Activated CD4-positive, alpha-beta T cell treated with anti-CD3 and anti-CD28 coated beads, Interleukin-2, amount 50 U/mL, for 48 hours (primary cell): ENCODE measurements at places on chromosomes 12 and 14.

DNA sequence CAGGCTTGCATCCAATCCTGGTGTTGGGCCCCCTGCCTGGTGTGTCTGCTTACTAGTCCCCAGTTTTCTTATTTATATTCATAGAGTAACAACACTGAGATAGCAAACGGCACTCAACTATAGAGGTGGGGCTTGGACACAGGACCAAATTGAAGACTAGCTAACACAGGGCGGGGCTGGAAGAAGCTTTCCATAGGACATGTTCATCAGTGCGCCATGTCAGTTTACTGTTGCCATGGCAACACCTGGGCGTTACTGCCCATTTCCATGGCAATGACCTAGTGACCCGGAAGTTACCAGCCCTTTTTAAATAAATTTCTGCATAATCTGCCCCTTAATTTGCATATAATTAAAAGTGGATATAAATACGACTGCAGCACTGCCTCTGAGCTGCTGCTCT, 275.5 kb upstream of the TMEM132C start:
- no peak for DNase-seq

DNA sequence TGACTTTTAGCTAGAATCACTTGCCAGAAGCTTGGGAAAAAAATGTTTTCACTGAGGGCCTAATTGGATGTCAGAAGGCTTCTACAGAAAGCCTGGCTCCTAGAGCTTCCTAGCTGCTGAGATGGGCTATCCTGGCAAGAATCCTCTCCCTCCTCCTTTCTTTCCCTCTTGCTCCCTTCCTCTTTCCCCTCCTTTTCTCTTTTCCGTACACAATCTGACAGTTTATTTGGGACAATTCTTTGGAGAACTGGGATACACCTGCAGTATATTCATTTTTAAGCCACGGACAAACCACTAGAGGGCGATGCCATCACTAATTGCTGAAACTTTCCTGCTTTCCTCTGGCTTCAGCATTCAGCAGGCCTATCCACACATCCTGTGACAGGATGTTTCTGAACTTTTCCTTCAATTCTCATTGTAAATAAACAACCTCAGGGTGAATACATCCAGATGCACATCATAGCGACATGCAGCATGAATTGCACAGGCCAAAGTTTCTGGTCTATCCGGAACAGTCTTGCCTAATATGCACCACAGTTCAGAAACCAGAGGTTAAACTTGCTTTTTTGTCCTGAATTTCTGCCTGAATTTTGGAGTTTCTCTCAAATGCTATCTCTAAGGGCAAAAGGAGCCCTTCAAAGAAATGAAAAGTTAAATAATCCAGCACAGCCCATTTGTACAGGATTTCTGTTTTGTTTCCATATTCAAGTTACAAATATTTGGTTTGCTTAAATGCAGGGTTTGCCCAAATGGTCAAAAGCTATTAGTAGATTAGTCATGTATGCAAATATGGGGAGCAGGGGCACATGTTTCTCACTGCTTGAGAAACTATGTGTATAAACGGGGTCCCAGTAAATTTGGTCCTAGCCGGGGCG, 142.8 kb downstream of the PAWR start:
- peak; percentile 24 for DNase-seq

DNA sequence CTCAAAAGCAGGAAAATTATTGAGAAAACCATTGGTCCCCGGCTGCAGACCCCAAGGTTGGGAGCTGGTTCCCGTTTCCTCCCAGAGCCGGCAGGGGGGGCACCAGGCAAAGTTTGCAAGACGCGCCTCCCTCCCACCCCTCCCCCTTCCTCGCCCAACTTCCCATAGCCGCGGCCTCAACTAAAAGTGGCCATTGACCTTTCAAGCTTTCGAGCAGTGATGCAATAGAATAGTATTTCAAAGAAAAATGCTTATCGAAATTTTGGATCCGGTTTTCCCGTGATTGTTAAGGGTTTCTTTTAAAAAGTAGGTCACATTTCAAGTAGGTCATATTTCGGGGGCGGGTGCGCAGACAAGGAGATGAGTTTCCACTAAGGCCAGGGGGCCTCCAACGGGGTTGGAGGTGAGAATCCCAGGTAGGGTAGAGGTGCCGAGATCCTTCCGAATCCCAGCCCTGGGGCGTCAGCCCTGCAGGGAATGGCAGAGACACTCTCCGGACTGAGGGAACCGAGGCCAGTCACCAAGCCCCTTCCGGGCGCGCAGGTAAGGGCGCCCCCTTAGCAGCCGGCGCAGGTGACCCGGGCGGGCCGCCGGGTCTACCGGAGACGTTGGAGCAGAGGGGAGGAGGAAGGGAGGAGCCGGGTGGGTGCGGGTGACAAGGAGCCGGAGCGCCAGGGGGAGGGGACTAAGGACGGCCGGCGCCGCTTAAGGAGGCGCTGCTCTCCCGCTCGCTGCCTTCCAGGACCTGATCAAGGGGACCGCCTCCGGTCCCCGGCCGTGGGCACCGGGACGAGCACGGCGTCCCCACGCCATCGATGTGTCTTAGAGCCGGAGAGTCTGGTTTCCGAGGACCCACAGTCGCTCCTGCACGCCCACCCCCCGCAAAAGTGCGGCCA, 2.6 kb upstream of the SOCS2 start:
- peak; percentile 79 for DNase-seq

- DNase-seq = peak; percentile 8
These were observed 116.3 kb upstream of the VASH1 start for GRCh38 chr14:76644855-76645518.

DNA sequence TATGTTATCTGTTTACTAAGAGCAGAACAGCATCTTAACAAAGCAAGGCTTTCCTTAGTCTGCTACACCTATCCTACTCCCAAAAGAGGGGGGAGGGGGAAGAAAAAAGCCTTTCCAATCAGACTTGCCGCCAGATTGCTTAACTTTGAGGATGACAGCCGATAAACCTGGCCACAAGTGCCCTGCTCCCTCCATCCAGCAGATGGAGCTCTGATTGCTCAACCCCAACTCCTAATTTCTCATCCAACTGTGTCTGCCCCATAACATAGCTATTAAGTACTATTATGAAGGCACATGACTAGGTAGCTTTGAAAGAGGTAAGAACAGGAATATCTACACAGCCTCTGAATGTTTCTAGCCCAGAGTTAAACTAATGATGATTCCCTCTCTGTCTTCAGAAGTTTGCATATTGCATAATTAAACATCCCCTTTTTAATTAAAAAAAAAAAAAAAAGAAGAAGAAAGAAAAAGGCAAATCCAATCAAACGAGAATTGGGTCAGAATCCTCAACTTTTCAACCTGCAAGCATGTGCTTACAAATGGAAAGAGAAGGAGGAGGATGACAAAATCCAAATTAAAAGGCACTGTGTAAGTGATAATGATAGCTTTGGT, 247.4 kb downstream of the GALC start:
- peak; percentile 21 for DNase-seq

DNA sequence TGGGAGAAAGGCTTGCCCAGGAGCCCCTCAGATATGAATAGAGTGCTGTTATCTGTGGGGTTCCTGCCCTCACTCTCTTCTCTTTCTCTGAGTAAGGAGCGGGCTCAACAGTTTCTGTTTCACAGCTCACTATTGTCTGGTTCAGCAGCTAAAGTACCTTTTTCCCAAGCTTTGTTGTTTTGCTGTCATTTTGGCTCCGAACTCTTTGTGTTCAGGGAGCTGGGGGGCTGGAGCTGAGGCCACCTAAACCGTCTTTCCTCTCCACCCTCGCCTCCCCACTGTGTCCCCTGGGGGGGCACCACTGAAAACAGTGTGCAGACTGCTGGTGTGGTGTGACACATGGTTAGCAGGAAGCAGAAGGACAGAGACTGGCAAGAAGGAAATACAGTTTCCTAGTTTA, 51.4 kb downstream of the FBXW8 start:
- no peak for DNase-seq

- DNase-seq = peak; percentile 23
These were observed 83.3 kb upstream of the MED13L start for GRCh38 chr12:116360579-116361413.
